ENCODE measurements at places on chromosomes 2 and 18. TPM values are rescaled to one million over a fixed set of nuclear protein-coding genes. Genes with fewer than 3 reads are reported as not detected.

The IL36G gene
- not detected for total RNA-seq

The UGT1A5 gene
- total RNA-seq: not detected

The CXCR1 gene
- not detected for total RNA-seq

The AMER3 gene
- total RNA-seq: not detected

The FAM124B gene
- total RNA-seq: 0.30 TPM

The TUBA4B gene
- total RNA-seq: not detected

The SNED1 gene
- total RNA-seq: 0.14 TPM

The SLC9A4 gene
- total RNA-seq: not detected

The NOSTRIN gene
- not detected for total RNA-seq

The TTC27 gene
- 32.2 TPM for total RNA-seq

The USP37 gene
- 10.6 TPM for total RNA-seq

The INHBB gene
- total RNA-seq: not detected

The AQP4 gene
- total RNA-seq: not detected

The FIGN gene
- total RNA-seq: 1.2 TPM

The DSEL gene
- total RNA-seq: 33.4 TPM

The ACADL gene
- total RNA-seq: 0.59 TPM

The CCDC150 gene
- 1.8 TPM for total RNA-seq

The PROKR1 gene
- not detected for total RNA-seq

The ERLEC1 gene
- 287 TPM for total RNA-seq

The INSIG2 gene
- 25.8 TPM for total RNA-seq

The VIL1 gene
- total RNA-seq: not detected

The DPYSL5 gene
- not detected for total RNA-seq

The C2orf72 gene
- 1.1 TPM for total RNA-seq

The DAPL1 gene
- not detected for total RNA-seq

The POTEI gene
- not detected for total RNA-seq

The CCL20 gene
- 3.0 TPM for total RNA-seq

The MYO7B gene
- 0.59 TPM for total RNA-seq

The DUSP2 gene
- 4.2 TPM for total RNA-seq

The NHEJ1 gene
- 11.3 TPM for total RNA-seq

The CAVIN2 gene
- 6.2 TPM for total RNA-seq

The L3MBTL4 gene
- not detected for total RNA-seq

The RTP5 gene
- total RNA-seq: not detected

The CREG2 gene
- 0.46 TPM for total RNA-seq

The FSHR gene
- not detected for total RNA-seq

The RBM43 gene
- 4.8 TPM for total RNA-seq
